ENCODE measurements at places on chromosomes 7 and 10.

DNA sequence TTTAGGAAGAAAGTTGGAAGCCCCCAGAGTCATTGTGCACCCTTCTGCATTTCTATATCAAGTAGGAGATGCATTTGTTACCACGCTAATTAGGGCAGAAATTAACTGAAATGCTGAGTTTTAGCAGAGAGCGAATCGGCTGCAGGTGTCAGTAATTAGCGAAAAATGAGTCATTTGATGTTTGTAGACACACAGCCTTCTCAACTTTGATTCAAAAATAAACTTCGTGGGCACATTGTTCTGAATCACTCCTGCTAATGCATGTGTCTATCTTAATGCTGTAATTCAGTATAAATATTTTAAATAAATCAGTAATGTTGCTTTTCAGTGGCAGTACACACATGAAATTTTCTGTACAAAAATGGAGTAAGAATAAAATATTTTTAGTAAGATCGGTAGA, 109.5 kb upstream of the CARD11 start:
- no peak for DNase-seq

DNA sequence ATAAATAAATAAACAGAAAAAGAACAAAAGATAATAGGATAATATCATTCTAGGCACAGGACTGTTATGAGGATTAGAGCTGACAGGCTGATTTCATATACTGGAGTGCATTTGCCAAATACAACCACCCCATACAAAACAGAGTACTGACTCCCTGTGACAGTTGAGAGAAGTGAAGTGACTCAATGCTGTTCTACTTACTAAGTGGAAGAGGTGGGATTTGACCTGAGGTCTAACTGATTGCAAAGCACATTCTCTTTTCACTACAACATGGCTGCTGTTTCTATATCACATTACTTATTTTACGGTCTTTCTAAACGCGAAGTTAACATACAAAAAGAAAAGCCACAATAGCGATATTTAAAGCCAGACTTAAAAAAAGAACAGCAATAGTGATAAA, 51.4 kb downstream of the ITGB1 start:
- no peak for DNase-seq

GRCh38 chr10:127449490-127449889, 99.6 kb upstream of the NPS start:
- DNase-seq: no peak

DNA sequence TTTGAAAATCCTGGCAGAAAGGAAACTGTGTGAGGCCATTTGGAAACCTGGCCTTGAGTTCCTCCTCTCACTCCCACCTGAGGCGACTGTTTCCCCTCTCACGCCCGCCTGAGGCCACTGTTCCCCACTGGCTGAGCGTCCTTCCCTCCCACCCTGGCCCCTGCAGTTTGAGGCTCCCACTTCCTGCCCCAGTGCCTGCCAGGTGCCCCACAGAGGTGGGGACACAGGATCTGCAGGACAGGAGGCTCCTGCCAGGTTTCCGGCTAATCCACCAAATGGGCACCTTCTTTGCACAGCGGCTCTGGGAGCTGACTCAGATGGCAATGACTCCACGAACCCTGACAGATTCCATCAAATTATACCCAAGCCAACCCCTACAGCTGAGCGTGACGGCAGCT, 24.3 kb upstream of the LARP4B start:
- DNase-seq: no peak

- no peak for DNase-seq
Measured at GRCh38 chr7:66779669-66780409, 39.3 kb downstream of the RABGEF1 start.

- DNase-seq: no peak
Measured at GRCh38 chr10:43131906-43132305, 6.3 kb upstream of the CSGALNACT2 start.

DNA sequence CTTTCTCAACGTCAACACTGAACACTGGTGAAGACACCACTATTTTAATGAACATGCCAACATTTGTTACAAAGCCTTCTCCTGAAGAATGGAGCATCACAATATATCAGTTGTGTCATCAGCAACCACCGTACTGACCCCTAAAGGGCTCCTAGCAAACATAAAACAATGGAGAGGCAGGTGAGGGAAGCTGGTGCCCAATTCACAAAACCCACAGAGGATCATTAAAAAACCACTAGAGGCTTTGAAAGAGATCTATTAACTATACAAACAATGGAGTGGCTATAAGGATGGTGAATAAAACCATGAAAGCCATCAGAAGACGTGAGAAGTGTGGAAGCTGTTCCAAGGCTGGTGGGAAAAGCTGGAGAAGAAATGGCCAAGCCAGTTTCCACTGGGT, 150.8 kb downstream of the FAM107B start:
- no peak for DNase-seq

- no peak for DNase-seq
Measured at GRCh38 chr10:77090381-77091356, 546.9 kb downstream of the KCNMA1 start.

DNA sequence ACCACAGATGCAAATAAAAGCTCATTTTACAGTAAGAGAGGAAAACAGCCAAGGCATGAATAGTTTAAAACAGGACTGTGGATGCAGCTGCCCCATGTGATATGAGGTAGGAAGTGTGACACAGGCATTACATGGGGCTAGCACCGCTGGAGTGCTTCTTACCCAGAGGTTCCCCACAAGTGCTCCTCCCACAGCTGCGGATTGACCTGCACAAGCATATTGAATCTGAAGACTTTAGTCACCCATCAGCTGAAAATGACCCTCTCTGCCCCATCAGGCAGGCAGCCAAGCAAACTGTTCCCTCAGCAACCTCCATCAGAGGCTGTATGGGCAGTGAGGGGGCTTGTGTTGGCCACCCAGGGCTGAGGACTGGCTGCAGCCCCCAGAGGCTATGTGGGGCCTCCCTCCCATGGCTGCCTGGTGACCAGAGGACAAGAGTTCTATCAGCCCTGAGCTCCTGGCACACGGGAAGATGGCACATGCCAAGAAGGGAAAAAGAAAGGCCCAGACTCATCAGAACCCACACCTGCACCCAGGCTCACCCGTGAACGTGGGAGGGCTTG, 98.7 kb downstream of the TCERG1L start:
- no peak for DNase-seq

GRCh38 chr10:51139176-51139575, 64.9 kb downstream of the PRKG1 start:
- DNase-seq: peak; percentile 3

GRCh38 chr10:113911839-113912238, 57.4 kb downstream of the NHLRC2 start:
- no peak for DNase-seq

DNA sequence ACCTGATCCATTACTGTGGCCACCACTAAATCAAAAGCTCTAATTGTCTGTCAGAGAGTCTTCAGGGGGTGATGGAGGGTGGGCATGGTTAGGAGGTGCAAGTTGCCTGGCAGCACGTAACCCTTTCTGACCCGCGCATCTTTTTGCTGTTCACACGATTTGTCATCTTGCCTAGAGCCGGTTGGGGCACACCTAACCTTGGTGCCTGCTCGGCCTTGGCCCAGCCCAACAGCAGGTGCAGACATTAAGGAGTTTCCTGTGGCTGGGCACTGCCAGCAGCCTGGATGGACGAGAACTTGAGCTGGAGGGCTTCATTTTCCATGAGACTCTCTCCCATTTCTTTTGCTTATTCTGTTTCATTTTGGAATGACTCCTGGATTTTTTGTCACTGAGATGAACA, 41.0 kb upstream of the PTF1A start:
- no peak for DNase-seq

DNA sequence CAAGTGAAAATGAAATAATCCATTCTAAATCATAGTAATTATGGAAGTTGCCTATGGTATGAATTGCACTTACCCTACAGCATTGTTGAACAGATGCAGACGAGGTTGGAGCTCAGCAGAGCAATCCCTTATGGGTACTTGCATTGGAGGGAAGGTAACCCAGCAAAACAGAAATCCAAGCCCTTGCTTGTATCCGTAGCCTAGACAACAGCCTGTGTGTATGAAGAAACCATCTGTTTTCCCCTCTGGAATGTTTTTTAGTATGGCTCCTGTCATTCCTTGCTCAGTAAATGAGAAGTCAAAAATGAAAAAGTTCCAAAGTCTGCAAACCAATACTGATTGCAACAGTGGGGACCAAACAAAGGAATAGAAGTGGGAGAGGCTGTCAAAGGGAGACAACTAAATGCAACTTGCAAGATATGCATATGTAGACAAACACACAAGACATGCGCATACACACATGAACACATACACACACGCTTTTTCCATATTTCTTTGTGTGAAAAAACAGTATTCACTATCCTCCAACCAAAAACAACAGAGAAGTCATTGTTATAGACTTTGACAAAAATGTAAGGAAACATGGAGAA, 260.8 kb downstream of the DYNC1I1 start:
- no peak for DNase-seq

GRCh38 chr7:90720984-90721760, 125.1 kb downstream of the CDK14 start:
- DNase-seq: peak; percentile 52

GRCh38 chr10:101322266-101323108, 31.5 kb upstream of the BTRC start:
- no peak for DNase-seq

GRCh38 chr10:102433619-102434046, 1.3 kb upstream of the CUEDC2 start:
- DNase-seq: no peak

GRCh38 chr7:75906991-75907667, 7.8 kb upstream of the POR start:
- no peak for DNase-seq
